D721Med (cell line): ENCODE measurements at places on chromosomes 1 and 21.

- no peak for DNase-seq
Measured at GRCh38 chr1:14948112-14948652, 205.4 kb upstream of the TMEM51 start.

- no peak for DNase-seq
Measured at GRCh38 chr1:58902830-58903513, 119.1 kb upstream of the JUN start.

GRCh38 chr1:10615932-10616671, 141.4 kb downstream of the PEX14 start:
- DNase-seq: no peak

DNA sequence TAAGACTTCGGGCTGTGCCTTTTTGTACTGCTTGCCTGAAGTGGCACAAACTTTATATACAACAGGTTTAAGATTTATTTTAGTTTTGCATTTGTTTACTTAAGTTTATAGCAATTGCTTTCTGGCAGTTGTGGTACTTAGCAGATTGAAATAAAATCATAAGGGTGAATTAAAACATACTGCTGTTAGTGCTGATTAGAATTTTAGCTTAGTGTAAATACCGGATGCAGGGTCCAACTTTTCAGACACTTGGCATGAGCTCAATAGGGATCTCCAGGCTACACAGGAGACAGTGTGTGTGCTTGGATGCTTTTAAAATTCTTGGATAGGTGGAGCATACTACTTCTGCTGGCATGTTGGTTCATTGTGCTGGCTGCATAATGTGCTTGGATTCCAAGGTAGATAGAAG, 159.6 kb downstream of the NFIA start:
- DNase-seq: no peak

DNA sequence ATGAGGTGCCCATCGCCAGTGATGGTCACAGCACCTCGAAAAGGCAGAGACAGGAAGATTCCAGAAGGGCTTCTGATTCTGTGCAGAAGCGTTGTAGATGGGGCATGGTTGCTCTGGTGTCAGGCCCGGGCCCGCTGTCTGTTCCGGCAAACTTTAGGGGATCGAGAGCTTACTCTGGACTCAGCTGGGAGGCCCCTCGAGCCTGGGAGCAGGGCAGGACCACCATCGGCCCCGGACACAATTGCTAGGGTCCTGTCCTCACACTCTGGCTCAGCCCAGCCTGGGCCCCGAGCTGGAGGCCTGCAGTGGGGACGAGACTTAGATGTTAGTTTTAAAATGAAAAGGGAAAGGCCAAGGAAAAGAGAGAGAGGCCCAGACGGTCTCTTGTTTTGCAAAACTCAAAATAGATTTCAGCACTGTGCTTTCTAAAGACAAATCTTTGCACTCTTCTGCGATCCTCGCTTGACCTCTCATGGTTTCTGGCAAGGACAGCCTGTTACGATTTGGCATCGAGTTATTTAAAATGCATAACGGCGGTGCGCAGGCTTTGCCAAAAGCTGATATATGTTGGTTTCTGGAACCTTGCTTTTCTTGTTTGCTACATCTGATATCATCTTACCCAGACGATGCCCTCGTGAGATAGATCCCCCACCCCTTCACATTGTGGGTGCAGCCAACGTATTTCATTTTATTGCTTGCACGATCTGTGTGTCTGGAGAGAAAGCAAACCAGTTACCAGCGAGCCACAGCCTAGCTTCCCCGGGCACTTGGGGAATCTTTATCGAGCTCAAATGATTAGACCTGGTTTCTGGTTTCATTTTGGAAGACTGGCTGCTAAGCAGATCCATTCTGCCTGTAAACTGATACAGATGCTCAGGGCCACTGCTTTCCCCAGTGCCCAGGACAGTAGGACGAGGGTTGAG, 58.0 kb downstream of the PRDM16 start:
- no peak for DNase-seq

DNA sequence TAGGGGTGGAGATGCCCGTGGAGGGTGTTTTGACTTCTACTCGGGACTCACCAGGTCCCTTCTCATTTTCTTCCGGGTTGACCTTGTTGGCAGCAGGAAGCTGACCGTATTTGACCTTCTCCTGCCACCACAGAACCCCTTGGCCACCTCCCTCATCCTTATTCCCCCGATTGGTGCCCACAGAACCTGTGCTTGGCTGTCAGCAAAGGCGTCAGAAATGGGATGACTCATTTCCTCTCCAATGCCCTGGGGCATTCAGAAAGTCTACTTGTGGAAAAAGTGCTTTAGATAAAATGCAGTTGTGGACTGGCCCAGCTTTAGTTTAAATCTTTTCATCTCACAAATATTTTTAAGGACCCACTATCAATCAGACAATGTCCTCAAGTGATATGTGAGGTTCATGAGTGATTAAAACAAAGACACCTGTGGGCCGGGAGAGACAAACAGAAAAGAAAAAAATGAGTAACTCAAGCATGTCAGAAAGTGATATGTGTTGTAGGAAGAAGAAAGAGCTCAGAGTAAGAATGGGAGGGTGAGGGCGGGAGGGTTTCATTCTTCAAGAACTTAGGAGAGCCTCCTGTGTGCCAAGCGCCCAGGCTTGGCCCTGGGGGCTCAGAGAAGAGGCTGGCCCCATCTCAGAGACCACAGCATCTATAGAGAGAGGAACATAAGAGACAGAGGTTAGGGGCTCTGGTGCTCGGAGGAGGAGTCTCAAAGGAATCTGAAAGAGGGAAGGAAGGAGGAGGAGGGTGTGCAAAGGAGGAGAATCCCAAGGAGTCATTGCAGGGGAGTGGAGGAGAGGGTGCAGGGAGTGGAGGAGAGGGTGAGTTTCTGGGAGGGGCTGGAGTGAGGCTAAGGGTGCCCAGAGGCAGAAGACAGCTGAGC, 221.6 kb upstream of the VAMP3 start:
- DNase-seq: no peak

GRCh38 chr1:244735876-244736561, 83.1 kb downstream of the DESI2 start:
- no peak for DNase-seq

GRCh38 chr21:32203877-32204480, 74.9 kb downstream of the MIS18A start:
- DNase-seq: no peak

DNA sequence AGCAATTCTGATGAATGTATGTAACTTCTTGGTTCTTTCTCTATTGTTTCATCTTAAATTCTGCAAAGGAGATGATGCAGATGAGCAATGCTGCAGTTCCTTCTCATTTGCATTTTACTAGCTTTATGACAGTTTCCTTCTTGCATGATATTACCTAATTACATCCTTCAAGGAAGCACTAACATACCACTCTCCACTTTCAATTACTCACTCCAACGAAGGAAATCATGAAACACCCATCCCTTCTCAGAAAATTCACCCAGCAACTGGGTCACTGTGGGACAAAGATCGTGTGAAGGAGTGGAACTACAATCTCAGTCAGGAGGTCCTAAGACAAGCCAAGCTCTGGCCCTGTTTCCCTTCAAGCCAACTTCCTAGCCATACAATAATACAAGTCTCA, 142.3 kb downstream of the CHD1L start:
- no peak for DNase-seq

GRCh38 chr1:55244476-55245099, 29.4 kb upstream of the USP24 start:
- no peak for DNase-seq

DNA sequence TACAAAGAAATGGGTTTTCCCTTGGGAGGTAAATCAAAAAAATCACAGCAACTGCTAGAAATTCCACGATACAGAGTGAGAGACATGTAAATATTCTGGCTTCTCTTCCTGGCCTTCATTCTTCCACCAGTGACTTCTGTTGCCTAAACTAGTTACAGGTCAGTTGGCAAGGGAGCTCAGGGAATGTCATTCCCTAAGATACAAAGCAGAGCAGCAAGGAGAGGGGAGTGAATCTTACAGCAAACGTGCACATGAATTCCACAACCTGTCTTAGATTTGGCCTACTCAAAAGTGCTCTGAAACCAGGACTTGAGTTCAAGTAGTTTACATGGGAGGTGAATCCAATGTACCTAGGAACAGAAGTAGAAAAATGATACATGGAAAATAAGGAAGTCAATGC, 445.3 kb upstream of the LRRC7 start:
- DNase-seq: no peak

DNA sequence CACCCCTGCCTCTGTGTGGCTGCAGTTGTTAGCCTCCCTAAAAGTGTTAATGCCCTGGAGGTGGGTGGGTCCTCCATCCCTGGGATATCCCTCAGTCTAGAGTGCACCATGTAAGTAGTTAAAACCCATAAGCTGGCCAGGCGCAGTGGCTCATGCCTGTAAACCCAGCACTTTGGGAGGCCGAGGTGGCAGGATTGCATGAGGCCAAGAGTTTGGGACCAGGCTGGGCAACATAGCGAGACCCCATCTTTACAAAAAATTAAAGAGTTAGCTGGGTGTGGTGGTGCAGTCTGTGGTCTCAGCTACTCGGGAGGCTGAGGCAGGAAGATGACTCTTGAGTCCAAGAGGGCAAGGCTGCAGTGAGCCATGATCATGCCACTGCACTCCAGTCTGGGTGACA, 10.3 kb downstream of the MYOC start:
- no peak for DNase-seq

DNA sequence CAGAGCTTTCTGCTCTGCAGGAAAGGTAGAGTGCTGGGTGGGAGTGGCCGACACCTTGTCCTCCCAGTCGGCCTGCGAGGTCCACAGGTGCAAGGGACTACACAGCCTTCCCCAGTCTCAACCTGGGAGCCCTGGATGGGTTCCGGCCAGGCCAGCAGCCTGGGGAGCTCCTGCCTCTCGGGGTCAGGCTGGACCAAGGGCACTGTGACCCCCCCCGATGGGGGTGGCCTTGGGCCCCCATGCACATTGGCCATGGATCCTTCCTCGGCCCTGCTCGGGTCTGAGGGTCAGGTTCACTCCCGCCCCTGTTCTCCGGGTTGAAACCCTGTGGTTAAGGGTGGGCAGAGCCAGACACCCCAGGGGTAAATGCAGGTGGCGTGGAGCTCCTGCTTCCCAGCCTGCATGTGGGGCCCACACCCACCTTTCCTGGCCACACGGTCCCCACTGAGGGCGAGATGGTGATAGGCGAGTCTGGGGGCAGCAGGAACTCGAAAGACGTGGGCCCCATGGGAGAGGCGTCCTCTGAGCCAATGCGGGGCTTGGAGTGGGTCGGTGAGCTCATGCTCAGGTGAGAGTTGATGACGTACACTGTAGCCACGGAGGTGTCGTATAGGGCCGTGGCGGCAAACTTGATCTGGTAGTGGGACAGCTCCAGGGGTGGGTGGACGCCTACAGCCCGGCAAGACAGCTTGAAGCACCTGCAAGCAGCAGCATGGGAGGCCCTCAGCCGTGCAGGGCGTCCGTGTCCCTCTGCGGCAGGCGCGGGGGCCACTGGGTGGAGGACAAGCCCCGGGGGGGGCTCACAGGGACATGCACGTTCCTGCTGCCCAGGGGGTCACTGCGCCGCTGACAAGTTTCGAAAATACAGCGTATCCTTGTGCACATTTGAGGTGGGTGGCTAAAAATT, 10.8 kb upstream of the TMEM52 start:
- no peak for DNase-seq

DNA sequence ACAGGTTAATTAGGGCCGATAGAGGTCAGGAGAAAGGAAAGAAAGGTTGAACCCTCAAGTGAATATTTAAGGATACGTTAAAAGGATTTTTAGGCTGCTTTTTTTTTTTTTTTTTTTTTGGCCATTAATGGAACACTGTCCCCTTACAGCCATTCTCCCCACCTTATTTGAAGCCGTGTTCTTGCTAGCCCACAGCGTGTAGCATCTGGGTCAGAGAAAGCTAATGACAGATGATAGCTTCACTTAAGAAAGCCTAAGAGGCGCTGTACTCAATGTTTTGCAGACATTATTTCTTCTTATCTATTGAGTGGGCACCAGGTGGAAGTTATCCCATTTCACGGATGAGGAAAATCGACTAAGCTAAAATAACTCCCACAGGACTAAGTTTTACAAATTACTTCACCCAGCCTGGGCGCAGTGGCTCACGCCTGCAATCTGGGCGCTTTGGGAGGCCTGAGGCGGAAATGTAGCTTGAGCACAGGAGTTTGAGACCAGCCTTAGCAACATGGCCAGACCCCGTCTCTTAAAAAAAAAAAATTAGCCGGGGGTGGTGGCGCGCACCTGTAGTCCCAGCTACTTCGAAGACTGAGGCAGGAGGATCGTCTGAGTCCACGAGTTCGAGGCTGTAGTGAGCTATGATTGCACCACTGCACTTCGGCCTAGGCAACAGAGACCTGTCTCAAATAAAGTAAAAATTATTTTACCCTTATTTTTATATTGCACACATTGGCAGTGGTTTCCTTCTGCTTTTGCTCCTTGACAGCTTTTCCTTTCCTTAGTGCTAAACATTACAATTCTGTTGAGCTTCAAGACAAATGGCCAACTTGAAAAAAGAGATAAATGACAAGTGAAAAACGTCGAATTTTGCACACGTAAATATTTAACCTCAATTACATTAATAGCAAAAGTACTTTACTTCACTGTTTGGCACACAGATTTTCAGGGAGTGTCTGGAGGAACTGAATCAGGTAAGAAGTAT, 1.1 kb upstream of the PHTF1 start:
- no peak for DNase-seq

DNA sequence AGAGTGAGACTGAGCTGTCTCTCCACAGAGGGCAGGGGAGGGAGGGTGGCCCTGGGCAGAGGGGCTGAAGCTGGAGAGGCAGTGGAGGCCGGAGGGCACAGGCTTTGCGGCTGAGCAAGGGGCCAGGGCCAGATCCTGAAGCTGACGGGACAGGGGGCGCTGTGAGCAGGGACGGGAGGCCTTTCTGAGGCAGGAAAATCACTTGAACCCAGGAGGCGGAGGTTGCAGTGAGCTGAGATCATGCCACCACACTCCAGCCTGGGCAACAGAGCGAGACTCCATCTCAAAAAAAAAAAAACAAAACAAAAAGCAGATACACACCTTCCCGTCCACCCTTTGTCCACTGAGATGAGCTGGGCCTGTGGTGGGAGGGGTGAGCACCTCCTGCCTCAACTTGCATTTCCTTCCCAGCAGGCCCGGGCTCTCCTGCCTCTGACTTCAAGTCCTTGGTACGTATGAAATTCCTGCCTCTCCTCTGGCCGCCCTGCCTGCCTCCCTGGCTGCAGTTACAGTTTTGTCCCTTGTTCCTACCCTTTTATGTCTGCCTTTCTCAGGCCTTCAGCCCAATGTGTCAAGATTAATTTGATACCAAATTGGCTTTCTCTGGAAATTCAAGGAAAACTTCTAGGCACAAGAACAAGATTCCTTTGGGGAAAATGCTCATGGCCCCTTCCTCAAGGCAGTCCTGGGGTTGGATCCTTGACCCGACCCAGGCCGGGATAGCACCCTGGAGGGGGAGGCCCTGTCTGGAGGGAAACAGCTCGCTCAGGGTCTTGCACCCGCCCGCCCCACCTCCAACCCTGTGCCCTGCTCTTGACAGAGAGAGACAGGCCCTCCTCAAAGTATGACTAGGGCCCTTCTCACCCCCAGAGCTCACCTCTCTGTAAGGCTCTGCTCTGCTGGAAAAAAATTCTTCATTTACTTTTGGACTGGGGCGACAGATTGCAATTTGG, 11.2 kb upstream of the ADAMTSL4 start:
- no peak for DNase-seq
